ENCODE measurements at places on chromosomes 6 and 20. TPM values are rescaled to one million over a fixed set of nuclear protein-coding genes. Genes with fewer than 3 reads are reported as not detected.

Gene SLC16A10
- not detected for total RNA-seq

Gene ASCC3
- total RNA-seq, result 132 TPM

Gene LPIN3
- 3.4 TPM for total RNA-seq

Gene C6orf58
- not detected for total RNA-seq

Gene TIAM2
- total RNA-seq, result 8.9 TPM

Gene MRPS10
- 63.4 TPM for total RNA-seq

Gene DDX43
- total RNA-seq, result 0.99 TPM

Gene ABHD16A
- 27.1 TPM for total RNA-seq

Gene COL11A2
- total RNA-seq, result 0.74 TPM

Gene OR12D2
- not detected for total RNA-seq

Gene TP53TG5
- total RNA-seq, result not detected

Gene OPRL1
- total RNA-seq, result 0.63 TPM

Gene EYS
- 0.09 TPM for total RNA-seq

Gene CFAP206
- total RNA-seq, result 0.27 TPM

Gene BPIFB6
- total RNA-seq, result not detected

Gene SLC52A3
- not detected for total RNA-seq

Gene TSPO2
- total RNA-seq, result not detected

DNA sequence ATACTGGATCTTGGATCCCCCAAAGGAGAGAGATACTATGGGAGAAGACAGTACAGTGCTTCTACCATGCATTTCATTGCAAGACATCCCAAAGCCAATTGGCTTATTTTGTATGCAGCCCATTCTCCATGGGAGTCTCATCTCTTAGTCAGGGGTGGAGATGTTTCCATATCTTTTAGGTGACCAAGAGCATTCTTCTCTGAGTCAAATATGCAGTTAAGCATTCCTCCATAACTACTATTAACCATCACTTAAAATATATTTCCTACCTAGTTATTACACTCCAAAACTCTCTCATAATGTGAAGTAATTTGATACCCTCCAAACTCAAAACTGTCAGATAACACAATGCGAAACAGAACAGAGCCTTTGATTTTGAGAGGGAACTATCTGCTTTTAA, 542.6 kb downstream of the HDGFL1 start:
- no peak for DNase-seq

- no peak for DNase-seq
Observed at GRCh38 chr20:25018841-25019240, 26.3 kb upstream of the APMAP start.

DNA sequence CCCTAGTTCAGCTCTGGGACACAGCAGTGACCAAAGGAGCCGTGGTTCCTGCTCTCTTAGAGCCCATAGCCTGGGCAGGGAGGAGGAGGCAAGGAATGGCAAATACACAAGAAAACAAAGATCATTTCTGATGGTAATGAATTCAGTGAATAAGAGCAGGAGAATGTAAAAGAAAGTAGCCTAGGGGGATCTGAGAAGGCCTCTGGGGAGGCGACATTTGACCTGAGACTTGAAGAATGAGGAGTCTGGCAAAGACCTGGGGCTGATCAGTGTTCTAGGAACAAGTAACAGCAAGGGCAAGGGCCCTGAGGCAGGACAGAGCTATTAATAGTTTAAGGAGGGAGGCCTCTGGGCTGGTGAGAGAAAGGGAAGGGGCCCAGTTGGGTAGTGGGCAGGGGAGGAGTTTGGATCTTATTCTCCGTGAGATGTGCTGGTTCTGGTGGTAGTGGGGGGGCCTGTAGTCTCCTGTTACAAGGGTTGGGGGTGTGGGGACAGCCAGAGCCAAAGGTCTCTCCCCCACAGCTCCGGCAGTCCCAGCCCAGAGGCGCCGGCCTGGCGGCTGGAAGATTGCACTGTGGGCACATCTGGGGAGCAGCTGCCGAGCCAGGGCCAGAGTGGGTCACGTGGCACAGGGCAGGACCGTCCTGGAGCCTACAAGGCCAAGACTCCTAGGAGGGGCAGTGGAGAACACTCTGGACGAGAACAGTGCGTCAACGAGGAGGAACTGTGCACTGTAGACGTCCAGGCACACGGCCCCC, 9.3 kb upstream of the ID1 start:
- DNase-seq, result peak; percentile 96

DNA sequence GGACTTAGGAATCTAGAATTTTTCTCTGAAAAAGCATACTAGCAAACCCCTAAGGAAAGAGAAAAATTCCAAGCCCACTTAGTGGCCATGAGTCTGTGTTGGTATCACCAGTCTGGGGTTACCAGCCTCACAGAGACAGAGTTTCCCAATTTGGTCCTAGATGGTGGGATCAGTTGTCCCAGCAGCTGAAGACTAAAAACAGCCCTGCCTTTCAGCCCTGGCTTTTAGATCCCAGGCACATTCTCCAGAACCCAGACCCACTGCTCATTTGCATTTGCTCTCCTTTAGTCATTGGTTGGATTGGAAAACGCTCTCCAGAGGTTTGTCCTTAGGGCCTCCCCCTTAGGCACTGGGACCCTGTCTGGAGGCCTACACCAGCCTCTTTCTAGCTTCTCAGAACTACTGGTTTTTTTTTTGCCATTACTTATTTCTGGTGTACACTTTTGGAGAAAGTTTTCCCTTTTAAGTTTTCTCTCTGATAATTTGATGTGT, 39.1 kb upstream of the FOXO3 start:
- no peak for DNase-seq

GRCh38 chr20:63706852-63707557, 771 bp downstream of the ARFRP1 start:
- DNase-seq, result peak; percentile 22

DNA sequence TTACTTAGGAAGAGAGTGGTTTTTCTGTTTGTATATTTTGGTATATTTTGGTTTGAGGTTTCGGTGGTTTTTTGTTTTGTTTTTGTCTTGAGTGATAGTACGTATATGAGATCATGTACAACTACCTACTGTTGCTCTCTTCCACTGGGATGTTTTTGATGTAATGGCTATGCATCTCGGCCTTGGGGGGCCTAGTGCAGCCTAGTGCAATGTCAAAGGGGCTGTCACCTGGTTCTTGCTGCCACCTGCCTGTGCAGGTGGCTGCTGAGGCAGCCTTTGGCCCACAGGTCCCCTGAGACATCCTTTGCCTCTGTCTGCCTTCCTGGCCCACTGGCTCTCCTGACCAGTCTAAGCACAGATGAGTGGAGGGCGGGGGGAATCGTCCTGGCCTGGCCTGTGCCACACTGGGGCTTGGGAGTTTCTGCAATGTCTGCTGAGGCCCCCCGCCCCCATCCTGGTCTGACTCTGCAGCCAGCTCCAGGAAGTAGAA, 546.6 kb downstream of the CD83 start:
- no peak for DNase-seq

GRCh38 chr20:4592316-4593148, 129.2 kb upstream of the PRND start:
- DNase-seq, result peak; percentile 16

- no peak for DNase-seq
Observed at GRCh38 chr6:139014945-139015344, 13.6 kb upstream of the ABRACL start.

DNA sequence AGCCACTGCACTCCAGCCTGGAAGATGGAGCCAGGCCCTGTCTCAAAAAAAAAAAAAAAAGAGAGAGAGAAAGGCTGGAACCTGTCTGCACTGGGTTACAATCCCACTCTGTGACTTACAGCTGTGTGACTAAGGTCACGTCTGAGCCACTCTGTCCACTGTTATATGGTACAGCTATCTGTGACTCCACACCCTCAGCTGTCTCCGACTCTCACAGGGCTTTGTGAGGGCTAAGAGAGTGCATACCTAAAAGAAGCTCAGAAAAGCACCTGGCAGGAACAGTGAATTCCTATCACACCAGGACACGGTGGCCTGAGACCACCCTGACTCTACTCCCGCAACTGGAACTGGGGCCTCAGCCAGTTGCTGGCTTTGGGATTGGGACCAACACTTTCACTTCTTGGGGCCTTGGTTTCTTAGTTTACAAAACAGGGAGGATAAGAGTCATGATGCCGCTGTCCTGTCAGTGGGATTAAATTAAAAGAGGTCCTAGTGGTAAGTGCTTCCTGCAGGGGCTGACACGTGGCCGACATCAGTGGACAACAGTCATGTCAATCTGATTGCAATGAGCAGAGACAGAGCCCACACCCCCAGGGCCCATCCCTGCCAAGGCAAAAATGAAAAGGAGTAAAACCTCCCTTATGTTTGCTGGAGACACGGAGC, 5.7 kb upstream of the CD93 start:
- no peak for DNase-seq

DNA sequence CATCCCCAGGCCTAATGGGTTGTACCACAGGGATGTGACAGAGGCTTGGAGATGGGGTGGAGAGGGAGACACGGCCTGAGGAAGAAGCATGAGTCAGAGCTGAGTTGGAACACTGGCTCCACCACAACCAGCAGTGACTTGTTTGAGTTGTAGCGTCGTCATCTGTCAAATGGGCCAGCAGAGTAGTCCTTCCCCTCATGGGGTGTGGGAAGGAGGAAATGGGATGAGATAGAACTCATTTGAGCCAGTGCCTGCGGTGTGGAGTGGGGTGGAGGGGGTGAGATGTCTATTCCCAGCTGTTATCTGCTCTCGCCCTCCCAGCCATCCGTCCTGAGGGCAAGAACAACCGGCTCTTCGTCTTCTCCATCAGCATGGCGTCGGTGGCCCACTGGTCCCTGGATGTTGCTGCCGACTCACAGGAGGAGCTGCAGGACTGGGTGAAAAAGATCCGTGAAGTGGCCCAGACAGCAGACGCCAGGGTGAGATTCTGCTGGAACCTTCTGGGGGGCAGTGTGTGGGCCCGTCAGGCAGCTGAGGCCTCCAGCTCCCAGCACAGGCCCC, 32.5 kb downstream of the PLCG1 start:
- peak; percentile 50 for DNase-seq

GRCh38 chr6:82131441-82131840, 116.1 kb downstream of the IBTK start:
- no peak for DNase-seq

DNA sequence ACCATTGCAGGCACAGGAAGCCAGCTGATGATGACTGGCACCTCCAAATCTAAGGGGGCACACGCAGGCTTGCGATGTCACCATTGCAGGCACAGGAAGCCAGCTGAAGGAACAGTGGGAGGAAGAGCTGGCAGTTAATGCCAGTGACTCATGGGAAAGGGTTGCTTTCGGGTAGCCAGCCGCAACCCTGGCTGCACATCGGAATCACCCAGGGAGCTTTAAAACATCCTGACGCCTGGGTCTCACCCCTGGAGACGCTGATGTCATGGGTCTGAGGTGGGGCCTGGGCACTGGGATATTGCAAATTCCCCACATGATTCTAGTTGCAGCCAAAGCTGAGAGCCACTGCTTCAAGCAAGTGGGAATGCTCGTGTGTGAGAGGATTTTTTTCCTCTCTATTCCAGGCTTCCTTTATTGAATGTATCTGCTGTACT, 16.1 kb upstream of the CCN6 start:
- DNase-seq, result peak; percentile 97

GRCh38 chr6:167448378-167448777, 123.5 kb downstream of the TTLL2 start:
- no peak for DNase-seq

GRCh38 chr6:15956205-15957106, 172.4 kb upstream of the MYLIP start:
- DNase-seq, result no peak

DNA sequence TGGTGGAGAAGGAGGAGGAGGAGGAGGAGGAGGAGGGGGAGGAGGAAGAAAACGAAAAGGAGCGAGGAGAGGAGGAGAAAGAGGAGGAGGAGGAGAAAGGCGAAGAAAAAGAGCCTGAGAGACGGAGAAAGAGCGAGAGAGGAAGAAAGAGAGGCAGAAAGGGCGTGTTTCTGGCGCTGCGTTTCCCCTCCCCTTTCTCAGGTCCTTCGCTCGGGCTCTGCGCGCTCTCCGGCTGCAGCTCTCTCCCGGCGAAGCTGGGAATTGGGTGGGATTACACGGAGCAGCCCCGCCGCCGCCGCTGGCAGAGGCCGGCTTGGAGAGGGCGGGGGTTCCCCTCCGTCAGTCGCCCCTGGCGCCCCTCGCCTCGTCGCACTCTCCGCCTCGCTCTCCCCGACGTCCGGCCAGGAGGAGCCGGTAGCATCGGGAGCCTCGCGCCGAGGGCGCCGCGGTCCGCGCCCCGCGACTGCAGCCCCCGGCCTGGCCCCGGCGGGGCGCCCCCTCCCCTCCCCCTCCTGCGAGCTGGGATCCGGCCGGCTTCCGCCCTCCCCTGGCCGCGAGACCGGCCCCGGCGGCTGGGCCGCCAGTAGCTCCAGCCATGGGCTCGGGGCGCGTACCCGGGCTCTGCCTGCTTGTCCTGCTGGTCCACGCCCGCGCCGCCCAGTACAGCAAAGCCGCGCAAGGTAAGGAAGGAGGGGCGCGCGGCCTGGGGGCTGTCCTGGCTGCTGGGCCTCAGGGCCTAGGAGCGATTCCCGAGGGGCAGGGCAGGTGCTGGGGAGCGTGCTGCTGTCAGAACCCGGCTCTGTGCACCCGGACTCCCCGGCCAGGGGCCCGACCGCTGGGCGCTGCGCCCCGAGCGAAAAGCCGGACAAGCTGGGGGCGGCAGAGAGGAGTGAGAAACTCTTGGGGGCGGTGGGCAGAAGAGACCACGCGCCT, at the start of gene SCUBE3:
TSS of gene SCUBE3 (plus strand) at position 133 of the 933 bp plus-strand sequence. CDS start at position 596, 463 bp downstream.
- peak; percentile 29 for DNase-seq

- DNase-seq, result no peak
Observed at GRCh38 chr6:154954347-154954746, 40.8 kb upstream of the TIAM2 start.

- DNase-seq, result no peak
Observed at GRCh38 chr6:100796049-100796823, 84.9 kb downstream of the ASCC3 start.

DNA sequence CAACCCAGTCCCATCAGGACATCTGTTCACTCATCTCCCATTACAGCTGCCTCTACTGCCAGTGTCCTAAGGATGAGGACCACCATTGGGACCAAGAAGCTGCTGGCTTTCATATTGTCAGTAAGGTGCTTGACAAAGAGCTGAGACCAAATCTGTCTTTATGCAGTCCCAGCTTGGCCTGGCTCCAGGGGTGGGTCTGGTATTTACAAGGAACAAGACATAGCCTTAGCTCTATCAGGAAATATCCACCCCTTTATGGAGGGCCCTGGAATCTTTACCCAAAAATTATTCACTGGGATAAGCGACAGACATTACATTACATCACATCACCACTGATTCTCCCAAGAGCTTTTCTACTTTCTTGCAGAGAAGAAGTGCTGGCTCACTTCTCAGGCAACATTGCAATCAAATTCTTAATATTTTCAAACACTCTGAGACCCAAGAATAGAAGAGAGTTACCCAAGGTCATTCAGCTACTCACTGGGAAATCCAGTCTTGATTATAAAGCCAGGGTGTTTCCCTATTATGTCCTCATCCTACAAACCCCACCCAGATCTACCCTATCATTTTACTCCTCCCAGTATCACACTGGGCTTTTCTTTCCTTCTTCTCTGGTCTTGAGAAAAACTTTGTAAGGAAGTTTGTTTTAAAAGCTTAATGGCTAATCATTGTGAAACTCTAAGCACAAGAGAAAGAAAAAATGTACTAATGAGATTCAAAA, 11.5 kb upstream of the PI3 start:
- DNase-seq, result no peak

GRCh38 chr6:54515013-54515412, 206.8 kb downstream of the TINAG start:
- peak; percentile 4 for DNase-seq
